ENCODE measurements at places on chromosomes 2 and 18. TPM values are rescaled to one million over a fixed set of nuclear protein-coding genes. Genes with fewer than 3 reads are reported as not detected.

CRYBA2 gene
- total RNA-seq: not detected

ZC3H15 gene
- total RNA-seq: 59.0 TPM

GRCh38 chr2:196952936-196953335 lies 26.4 kb upstream of the PGAP1 start:
- DNase-seq: no peak

DNA sequence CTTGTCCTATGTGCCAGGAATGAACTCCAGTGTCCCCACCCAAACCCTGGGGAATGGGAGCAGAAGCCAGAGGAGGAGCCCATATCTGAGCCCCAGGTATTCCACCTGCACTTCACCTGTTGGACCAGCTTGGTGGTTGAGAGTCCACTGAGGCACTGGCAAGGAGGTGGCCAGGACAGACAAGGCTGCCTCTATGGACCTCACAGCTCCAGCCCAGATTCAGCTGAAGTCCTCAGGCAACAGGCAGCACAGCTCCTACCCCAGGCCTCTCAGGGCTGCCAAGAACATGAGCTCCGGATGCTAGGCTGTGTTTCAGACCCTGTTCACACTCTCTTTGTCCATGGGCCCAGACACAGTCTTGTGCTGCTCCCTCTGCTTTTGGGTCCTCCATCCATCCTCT lies 2.9 kb upstream of the IL1F10 start:
- no peak for DNase-seq

- no peak for DNase-seq
These were observed 18.9 kb upstream of the ST3GAL5 start for GRCh38 chr2:85907671-85908157.

DNA sequence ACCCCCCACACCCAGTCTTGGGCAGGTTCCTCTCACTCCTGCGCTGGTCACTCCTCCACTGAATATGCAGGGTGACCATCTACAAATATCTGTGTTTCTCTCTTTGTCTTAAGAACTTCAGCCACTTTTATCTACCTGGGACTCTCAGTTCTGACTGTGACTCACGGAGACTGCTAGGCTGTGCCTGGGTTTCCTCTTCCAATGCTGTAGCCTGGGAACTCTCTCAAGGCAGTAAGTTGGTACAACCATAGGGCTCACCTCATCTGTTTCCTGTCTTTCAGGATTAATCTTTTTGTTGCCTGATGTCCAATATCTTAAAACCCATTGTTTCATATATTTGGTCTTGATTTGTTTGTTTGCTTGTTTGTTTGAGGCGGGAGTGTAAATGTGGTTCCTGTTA lies 47.2 kb upstream of the ZNF396 start:
- no peak for DNase-seq

DNA sequence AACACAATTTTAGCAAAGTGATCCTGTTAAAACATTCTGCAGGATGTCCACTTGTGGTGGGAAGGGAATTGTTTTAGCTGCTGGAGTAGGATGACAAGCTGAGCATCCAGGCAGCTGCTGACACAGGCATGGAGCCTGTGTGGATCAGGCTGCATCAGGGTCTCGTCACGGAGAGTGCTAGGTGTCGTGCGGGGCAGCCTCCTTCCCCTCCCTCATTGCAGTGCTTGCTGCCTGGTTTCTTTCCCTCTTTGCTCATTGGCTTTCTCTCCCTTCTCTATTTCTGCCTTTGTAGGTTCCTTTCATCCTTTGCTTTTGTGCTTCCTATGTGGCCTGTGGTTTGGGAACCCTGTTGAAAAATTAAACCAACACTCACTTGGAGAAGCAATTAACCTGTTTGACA lies 172.9 kb downstream of the TPGS2 start:
- DNase-seq: no peak

Data from HFFc6 (cell line).